ENCODE measurements at places on chromosomes 3 and 15.

- no peak for DNase-seq
Observed at GRCh38 chr15:61034678-61035291, 194.3 kb downstream of the RORA start.

DNA sequence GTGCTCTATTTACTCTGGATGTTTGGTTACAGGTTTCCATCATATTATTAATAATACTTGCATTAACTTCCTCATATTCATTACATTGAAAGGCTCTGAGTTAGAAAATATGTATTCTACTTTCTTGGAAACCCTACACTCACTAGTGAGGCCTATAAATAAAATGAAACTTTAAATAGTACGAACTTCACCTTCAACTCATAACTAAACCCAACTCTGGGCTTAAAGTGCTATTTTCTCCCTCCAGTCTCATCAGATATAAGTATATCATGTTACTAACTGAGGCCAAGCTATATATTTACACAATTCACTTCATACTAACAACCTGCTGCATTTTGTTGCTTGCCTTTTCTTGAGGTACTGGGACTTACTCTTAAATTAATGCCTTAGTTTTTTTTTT is 306.7 kb downstream of the TIGIT start:
- DNase-seq: no peak

GRCh38 chr15:71612869-71613268 is 197.5 kb upstream of the NR2E3 start:
- DNase-seq: no peak

DNA sequence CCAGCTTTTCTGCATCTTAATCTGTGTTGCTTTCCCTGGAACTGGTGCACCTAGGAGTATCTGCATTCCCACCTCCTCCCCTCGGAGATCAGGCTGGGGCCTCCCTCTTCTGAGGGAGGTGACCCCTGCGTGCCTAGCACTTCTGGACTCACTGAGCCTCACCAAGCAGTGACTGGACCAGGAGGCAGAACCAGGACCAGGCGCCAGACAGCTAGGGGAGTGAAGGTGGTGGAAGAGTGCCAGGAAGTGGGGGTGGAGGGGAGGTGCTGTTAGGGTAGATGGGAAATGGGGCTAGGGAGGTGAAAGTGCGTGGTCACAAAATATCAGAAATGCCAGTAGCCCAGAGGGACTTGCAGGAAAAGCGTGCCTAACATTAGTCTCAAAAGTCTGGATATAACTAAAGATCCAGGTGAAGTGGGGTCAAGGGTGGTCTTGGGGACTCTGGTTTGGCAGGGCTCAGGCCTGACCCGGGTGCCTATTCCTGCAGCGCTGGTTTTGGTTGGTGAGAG is 1.2 kb downstream of the DUOXA2 start:
- no peak for DNase-seq

- no peak for DNase-seq
Observed at GRCh38 chr15:67164401-67164791, 90.1 kb downstream of the AAGAB start.

- DNase-seq: no peak
Observed at GRCh38 chr3:50512131-50512530, 8.7 kb upstream of the CACNA2D2 start.

- DNase-seq: no peak
Observed at GRCh38 chr3:110583373-110583935, 488.2 kb upstream of the NECTIN3 start.

DNA sequence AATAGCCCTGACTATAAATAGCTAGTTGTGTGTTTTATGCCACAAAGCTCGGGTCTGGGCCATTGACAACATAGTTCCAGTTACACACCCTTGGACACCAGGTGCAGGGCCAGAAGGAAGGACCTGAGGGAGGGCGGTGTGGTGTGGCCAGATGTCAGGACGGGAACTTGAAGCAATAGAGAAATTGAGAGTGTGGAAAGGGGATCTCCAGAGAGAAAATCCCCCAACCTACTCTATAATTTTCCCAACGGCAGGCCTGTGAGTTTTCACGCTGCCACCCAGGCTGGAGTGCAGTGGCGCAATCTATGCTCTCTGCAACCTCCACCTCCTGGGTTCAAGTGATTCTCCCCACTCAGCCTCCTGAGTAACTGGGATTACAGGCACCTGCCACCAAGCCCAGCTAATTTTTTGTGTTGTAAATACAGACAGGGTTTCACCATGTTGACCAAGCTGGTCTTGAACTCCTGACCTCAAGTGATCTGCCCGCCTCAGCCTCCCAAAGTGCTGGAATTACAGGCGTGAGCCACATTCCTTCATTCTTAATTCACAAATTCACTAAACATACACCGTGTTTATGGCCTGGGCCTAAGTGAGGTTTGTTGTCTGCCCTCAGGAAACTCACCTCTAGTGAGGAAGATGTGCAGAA is 70.8 kb upstream of the KLF13 start:
- DNase-seq: no peak

DNA sequence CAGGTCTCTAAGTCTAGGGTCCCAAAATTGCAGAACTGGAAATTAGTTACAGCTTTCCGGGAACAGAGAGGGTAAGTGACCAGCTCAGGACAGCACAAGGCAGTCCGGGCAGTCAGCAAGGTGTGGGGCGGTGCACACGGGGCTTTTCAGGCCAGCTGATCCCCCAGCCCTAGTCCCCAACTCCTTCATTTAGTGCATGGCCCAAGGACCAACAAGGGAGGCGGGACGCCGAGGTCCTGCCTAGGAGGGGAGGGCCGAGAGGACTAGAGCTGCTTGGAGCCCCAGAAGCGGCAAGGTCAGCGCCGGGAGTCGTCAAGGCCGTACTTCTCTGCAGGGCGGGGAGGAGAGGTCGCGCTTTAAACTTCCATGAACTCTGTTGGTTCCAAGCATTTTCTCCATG is 2.0 kb upstream of the PDE8A start:
- DNase-seq: no peak

GRCh38 chr15:87207990-87208580 is 1048.5 kb downstream of the NTRK3 start:
- DNase-seq: no peak

GRCh38 chr15:69718916-69719315 is 266.3 kb downstream of the RPLP1 start:
- DNase-seq: no peak

DNA sequence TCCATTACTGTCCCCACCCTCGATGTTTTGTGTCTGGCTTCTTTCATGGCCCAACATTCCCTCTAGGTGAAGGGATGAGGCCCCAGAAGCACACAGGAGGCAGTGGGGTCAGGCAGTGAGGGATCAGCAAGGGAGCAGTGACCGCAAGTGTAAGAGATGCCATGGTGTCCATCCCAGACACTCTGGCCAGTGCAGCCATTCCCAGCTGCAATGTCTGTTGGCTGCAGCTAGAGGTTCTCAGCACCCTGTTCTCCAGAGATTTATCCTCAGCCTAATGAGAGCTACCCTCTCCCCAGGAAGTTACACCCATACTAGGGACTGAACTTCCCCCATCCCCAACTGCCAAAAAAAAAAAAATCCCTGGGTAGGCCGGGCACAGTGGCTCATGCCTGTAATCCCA is 40.2 kb downstream of the TRANK1 start:
- no peak for DNase-seq

- DNase-seq: no peak
Observed at GRCh38 chr3:37689645-37690356, 171.9 kb upstream of the CTDSPL start.

DNA sequence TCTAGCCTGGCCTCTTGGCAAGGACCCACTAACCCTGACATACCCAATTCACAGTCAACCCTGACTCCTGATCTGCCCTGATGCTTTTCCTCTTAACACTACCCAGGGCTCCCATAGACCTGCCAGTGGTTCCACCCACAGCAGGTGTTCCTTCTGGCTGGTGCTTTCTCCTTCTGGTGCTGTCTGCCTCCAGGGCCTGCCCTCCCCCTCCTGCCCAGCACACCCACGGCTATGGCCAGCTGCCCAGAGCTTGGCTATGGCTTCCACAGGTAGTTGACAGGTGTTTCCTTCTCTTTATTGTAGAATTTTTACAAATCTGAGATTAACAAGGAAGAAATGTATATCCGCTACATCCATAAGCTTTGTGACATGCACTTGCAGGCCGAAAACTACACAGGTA is 46.5 kb upstream of the MANF start:
- DNase-seq: no peak

DNA sequence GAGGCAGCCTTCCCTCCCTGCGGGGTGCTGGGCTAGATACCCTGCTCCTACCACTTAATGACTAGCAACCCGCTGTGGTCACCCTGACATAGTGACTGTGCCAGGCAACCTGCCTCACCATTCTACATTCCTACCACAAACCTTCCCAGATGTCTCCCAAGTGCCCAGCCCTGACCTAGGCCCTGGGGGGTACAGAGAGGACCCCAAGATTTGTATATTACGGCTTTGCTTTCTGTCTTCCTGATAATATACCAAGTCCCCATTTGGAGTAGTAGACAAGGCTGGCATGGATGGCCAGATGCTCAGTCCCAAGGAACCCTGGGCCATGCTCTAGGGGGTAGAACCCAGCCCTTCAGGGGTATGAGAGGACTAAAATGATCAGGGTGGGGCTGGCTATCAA is 31.0 kb downstream of the ESYT3 start:
- DNase-seq: no peak

DNA sequence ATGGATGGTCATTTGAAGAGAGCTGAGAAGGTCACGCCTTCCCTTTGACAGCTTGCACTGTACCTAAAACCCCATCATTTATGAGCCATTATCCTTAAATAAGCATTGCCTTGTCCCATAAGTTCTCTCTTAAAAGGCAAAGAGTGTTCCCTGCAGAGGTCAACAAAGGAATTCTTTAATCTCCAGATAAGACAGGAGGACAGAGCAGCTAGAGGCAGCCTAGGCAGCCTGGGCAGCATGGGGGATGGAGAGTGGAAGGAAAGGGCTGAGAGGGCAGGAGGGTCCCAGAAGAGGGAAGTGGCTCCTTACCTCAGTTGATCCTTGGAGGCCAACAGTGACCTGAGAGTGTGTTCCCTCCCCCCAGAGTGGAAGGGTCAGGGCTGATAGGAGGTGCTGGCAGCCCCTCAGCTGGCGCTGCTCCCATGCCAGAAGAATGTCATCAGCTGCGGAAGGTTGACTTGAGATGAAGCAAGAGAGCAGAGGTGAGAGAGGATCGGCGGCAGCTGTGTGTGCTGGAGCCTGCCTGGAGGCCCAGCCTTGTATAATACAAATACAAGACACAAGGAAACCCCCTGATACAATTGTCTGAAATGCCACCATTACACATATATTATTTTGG is 12.8 kb downstream of the KBTBD13 start:
- no peak for DNase-seq

DNA sequence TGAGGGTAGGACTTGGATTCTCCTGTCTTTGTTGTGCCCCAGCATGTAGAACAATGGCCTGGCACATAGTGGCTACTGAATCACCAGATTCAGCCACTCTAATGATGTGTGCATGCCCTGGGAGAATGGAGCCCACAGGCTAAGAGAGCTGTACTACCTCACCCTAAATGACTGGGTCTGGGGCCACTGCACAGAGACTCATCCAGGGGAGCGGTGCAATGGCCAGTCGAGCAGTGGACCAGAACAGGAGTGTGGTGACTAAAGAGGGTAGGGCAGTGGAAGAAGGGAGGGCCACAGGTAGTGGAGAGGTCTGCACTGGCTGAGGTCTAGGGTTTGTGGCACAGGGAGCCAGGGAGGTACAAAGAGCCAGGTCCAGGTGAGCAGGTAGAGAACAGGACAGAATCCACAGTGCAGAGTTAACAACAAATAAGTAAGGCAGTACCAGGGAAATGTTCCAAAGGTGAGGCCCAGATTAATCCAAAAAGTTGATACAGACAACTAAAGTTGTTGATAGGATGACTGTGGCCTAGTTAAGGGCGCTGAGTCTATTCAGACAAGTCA is 142.7 kb upstream of the ATP11B start:
- no peak for DNase-seq

- DNase-seq: no peak
Observed at GRCh38 chr3:141746962-141747361, 8.9 kb downstream of the RNF7 start.

DNA sequence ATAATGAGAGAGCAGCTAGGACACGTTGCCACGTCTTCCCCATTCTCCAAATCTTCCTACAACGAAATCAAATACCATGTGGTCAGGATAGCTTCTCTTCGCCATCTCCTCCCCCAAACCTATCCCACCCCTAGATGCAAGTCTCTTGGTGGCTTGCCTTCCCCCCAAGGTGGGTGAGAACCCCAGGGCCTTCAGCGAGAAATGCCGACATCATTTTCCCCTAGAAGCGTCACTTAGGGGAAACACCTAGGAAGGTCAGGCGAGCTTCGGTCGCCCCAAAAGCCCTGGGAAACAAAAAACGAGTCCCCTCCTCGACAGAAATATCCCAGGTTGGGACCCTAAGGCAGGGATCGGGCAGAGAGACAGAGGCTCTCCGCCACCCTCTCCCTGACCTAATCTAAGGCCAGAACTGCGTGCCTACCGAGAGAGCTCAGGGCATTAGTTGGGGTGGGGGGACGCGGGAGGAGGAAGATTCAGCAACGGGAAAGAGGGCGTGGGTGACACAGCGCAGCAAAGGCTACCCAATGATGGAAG is 502 bp downstream of the DPH3 start:
- DNase-seq: no peak

- DNase-seq: no peak
Observed at GRCh38 chr3:58874795-58875194, 175.0 kb downstream of the CFAP20DC start.

GRCh38 chr15:99983171-99983885 is 250.1 kb upstream of the LYSMD4 start:
- no peak for DNase-seq

GRCh38 chr3:57917601-57918000 is 90.6 kb upstream of the FLNB start:
- no peak for DNase-seq

GRCh38 chr3:84968701-84969235 is 10.0 kb downstream of the CADM2 start:
- no peak for DNase-seq

DNA sequence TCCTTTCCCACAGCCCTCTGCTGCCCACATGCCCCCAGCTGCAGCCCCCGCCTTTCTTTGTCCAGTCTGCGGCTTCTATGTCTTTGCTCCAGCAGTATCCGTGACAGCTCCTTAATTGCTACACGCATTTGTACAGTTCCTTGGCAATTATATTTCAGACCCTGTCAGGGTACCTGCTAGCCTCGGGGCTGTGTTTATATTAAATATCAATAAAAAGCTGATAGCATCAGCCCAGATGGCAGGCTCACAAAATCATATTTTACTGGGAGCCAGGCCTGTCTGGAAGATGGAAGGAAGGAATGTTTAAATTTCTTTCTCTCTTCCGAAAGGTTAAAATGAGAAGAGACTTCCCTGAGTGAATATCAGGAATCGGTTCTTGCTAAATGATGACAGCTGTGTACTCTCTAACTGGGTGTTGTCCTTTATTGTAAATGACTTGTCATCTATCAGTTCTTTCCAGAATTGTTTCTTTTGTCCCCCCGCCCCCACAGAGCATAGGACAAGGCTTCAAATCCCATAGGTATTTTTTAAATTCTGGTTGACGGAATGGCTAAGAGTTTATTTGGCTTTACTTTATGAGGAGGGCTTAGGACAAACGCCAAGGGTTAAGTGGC is 378.1 kb downstream of the LRTM1 start:
- DNase-seq: no peak

- DNase-seq: no peak
Observed at GRCh38 chr3:76765511-76765910, 274.4 kb upstream of the ROBO2 start.
